ENCODE measurements at places on chromosomes 5 and 9.

DNA sequence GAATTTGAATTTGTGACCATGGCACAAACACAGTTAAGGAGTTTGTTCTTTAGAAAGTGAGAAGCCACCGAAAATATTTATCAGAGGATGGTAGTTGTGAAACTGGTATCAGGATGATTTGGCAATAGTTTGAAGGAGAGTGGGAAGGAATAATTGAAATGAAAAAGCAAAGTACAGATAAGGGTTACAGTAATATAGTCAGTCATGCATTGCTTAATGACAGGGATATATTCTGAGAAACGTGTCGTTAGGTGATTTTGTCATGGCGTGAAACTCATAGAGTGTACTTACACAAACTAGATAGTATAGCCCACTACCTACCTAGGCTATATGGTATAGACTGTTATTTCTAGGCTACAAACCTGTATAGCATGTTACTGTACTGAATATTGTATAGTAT, 84.2 kb downstream of the GPBP1 start:
- no peak for DNase-seq

GRCh38 chr5:28807195-28807729, 1768.9 kb upstream of the CDH9 start:
- DNase-seq, result peak; percentile 22

DNA sequence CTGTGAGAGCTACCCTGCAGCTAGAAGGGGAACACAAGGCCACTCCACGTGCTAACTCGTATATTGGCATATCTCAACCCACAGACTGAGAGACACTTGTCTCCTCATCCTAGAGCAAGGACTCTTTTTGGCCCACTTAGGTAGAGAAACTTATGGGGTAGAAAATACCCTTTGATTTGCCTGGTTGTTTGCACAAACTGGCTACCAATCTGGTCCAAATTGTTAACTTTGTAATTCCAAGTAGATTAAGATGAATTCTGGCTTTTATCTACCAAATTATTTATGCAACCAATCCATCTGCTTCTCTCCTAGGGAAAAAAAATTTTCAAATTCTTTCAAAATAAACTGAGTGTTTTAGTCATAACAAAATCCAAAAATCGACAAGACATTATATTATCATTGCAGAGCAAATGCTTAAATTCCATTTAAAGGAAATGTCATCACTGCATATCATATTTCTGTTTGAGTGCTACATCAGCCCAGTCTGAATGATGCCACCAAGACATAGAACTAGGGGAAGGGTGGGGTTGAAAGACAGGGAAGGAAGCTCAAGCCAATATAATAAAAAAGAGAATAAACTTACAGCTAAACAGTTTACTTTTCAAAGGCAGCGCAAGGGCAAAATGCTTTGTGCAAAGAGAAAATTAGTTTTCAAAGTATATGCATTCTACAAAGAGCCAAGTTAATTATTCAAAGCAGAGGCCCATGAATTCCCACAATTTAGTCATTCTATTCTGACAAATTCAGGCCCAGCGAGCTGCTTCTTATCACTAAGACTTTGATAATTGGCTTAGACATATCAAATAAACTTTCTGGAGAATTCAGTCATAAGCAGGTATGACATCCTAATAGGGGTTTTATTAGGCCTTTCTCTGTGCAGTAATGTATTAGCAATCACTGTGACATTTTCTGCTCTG, 198.0 kb downstream of the CAAP1 start:
- no peak for DNase-seq

- DNase-seq, result no peak
These were observed 136.4 kb downstream of the ZNF354C start for GRCh38 chr5:179196405-179197079.

GRCh38 chr5:36199620-36200019, 42.1 kb downstream of the NADK2 start:
- no peak for DNase-seq

- no peak for DNase-seq
These were observed 64.5 kb upstream of the RNF130 start for GRCh38 chr5:180135967-180136629.

DNA sequence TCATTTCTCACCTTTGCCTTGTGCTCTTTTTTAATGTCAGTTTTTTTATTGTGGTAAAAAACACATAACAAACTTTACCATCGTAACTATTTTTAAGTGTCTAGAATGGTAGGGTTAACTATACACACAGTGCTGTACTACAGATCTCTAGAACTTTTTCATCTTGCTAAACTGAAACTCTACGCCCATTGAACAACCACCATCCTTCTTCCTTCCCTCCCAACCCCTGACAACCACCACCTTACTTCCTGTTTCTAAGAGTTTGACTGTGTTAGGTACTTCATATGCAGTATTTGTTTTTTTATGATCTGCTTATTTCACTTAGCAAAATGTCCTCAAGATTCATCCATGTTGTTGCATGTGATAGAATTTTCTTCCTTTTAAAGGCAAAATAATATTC, 54.9 kb downstream of the PSAT1 start:
- no peak for DNase-seq

GRCh38 chr9:73402081-73403028, 250.7 kb downstream of the ANXA1 start:
- no peak for DNase-seq

DNA sequence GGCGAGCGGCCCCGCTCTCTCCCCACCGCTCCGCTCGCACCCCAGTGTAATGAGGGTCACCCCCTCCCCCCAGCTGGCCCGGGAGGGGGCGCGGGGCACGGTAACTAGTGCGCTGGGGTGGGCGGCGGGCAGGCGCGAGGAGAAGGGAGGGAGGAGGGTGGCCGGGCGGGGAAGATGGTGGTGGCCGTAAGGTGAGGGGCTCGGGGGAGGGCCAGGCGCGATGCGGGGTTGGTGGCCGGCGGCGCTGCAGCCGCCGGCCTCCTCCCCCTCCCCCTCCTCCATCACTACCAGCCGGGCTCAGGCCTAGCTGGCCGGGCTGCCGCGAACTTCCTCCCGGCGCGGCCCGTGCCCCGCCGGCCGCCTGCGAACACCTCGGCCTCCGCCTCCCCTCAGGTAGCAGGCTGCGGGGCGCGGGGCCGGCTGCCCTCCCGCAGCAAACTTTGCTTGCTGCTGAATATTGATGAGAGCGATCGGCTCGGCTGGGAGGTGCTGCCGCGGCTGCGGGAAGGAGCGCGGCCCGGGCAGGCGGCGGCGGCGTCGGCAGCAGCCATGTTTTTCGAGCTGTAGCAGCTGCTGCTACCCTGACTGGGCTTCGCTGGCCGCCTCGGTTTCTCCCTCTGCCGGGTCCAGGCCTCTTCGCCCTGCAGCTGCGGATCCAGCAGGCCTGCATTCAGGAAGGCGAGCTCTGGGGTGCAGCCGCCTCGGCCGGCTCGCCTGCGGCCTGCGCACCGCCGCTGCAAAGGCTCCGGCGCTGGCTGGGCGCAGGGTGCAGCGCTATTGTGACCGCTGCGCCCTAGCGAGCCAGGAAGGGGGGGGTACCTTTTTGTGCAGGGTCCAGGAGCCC, 502 bp downstream of the NSD1 start:
- DNase-seq, result no peak

DNA sequence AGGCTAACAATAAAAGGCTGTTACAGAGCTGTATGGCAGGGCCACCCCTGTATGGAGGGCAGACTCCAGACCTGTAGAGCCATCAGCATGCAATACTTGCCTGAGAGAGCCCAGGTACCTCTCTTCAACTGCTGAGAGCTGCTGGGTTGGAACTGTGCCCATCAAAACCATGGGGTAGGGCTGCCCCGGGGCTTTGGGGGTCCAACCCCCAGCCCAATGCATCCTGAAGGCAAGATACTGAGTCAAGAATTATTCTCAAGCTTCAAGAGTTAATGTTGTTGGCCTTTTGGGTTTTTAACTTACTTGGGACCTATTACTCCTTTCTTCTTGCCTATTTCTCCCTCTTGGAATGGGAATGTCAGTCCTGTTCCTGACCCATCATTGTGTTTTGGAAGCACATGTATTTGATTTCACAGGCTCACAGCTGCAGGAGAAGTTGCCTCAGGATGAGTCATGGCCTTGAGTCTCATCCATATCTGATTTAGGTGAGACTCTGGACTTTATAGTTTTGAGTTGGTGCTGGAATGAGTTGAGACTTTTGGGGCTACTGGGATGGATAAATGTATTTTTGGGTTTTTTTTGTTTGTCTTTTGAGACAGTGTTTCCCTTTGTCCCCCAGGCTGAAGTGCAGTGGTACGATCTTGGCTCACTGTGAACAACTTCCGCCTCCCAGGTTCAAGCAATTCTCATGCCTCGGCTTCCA, 21.0 kb upstream of the CDK7 start:
- peak; percentile 58 for DNase-seq

DNA sequence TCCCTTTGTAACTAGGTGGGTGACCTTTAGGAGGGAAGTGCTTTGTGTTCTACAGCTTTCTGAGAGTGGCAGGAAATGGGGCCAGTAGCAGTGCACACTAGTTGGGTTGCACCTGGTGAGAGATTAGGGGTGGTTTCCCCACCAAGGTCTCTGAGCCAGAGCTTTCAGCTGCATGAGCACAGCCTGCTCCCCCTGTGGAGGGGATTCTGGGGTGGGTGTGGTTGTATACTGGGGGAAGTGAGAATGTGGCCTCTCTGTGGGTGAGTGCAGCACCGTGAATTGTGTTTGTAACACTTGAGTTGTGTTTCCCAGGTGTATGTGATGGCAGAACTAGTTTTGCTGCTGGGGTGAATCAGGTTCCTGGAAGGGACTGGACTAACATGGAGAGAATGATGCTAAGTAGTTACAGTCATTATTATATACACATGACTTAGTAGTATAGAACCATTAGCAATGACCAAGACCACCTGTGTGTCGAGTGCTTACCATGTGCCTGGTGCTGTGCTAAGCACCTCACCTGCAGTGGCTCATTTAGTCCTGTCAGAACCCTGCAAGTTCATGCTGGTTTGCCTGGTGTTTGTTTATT, 11.8 kb upstream of the CXXC5 start:
- no peak for DNase-seq

DNA sequence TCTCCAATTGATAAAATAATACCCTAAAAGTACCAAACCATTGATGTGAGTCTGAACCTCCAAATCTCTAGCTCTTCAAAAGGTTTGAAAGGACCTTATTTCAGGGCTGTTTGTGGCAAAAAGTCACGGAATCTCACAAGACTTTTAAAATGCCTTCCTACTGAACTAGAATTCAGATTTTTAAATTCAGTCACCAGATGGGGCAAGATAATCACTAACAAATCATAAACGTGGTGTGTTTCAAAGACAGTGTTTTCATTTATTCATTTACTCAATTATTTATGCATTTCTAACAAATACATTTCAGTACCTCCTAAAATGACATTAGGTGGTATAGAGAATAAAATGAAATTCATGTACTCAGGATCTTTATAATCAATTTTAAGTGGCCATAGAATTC, 68.2 kb upstream of the SMC2 start:
- no peak for DNase-seq

GRCh38 chr5:149089796-149090195, 26.9 kb upstream of the SH3TC2 start:
- no peak for DNase-seq

DNA sequence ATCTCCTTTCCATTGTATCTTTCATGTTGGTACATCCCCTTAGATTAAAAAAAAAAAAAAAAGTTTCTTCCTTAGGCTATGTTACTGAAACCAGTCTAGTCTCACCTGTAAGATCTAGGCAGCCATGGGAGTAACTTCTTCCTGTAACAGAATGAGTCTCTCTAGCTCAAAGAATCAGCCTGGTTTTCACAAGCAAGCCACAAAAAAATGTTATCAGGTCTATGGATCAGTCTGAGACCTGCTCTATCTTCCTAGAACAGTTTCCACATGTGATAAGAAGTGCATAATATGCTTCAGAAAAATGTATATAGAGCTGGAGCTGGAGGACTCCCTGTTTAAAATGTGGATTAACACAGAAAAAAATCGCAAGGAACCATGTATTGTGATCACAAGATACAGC, 53.8 kb downstream of the ARRDC3 start:
- DNase-seq, result no peak

- DNase-seq, result no peak
These were observed 11.1 kb upstream of the IFNA5 start for GRCh38 chr9:21316032-21316842.

GRCh38 chr5:144087576-144087975, 82.9 kb downstream of the YIPF5 start:
- DNase-seq, result no peak

DNA sequence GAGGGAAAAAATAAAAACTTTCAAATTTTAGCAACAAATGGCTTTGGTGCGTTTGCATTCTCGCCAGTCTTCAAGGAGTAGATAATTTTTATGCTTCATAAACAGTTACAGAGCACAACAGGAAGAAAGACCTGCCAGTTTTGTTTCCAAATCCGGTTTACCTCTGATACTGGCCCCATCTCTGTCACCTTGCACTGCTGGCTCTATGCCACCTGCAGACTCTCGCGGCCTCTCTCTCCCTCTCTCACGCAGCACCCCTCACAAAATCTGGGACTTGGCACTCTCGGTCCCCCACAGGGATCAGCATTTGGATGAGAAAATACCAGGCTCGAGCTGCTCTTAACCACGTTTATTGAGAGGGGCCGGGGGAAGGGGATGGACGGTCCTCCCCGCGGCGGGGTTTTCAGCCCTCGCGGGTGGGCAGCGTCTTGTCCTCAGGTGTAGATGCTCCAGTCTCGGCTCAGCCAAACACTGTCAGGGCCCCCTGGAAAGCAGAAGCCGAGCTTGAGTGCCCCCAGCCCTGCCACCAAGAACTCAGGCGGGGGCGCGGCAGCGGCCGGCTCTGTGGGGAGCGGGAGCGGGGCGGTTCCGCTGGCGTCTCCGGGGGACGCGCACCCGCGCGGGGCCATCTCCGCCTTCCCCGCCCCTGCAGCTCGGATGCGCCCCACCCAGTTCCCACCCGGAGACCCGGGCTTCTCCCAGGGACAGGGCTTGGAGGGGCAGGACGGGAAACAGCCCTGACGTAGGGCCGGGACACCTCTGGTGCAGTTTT, 1.3 kb downstream of the SCGB3A1 start:
- DNase-seq, result no peak

DNA sequence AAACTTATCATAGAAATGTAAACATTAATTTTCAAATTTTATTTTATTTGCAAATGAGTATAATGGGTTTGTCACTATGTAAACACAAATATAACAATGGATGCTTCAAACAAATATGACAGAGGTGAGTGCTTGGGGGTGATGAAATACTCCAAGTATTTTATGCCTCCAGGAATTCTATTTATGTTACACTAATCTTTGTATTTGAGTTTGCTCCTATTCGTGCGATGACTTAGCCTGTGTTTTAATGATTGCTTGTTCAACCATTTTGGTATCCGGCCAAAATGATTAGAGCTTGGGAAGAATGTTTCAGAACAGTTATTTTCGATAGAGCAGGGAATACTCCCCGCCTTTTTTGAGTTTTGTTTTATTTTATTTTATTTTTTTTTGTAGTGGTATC, 5.0 kb downstream of the DMRT2 start:
- no peak for DNase-seq

- DNase-seq, result no peak
These were observed 329.9 kb downstream of the KIF4B start for GRCh38 chr5:155343468-155343867.

GRCh38 chr5:6775571-6775970, 62.3 kb downstream of the TENT4A start:
- DNase-seq, result no peak

DNA sequence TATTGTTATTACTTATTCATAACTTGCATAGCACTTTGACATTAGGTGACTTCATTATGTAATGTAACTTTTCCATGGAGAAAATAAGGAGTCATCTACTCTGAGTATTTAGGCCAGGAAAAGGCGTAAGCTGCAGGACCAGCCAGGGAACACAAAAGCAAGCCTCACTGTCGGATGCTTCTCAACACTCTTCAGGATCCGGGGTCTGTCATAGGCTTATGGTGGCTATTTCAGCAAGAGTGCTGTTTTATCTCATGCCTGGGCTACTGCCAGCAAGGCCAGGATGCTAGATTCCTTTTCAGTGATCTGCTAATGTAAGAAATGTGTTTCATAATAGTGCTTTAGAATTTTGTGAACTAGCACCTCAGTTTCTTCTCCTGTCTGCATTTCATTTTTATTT, 162.4 kb downstream of the CHSY3 start:
- DNase-seq, result peak; percentile 57
